Activated naive CD8-positive, alpha-beta T cell treated with anti-CD3 and anti-CD28 coated beads, Interleukin-2, amount 10 ng/mL, durations not matched to agents 7 days and 5 days (primary cell): ENCODE measurements at places on chromosomes 1 and 21. TPM values are rescaled to one million over a fixed set of nuclear protein-coding genes. Genes with fewer than 3 reads are reported as not detected.

DNA sequence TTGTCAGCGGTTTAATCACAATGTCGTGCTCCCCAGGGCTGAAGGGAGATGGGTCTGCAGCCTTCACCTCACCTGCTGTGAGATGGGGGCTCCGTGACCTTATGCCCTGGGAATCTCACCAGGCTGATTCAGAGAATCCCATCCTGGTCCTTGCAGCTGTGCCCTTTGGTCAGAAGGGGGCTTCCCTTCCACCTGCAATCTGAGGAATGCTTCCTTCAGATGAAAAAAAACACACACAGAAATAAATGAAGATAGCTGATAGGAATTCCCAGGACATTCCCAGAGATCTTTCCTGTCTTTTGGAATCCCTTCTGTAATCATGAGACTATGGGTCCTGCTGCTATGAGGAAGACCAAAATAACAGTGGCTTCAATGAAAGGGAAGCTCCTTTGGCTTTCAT lies 127.0 kb upstream of the VAMP3 start:
- no peak for DNase-seq
- no peaks in the 10 kb centered on the region for H3K4me1 ChIP-seq
- H3K27ac ChIP-seq, result no peak overlapping the region
- H3K4me3 ChIP-seq, result no peak overlapping the region
- no peaks in the 10 kb centered on the region for H3K36me3 ChIP-seq

DNA sequence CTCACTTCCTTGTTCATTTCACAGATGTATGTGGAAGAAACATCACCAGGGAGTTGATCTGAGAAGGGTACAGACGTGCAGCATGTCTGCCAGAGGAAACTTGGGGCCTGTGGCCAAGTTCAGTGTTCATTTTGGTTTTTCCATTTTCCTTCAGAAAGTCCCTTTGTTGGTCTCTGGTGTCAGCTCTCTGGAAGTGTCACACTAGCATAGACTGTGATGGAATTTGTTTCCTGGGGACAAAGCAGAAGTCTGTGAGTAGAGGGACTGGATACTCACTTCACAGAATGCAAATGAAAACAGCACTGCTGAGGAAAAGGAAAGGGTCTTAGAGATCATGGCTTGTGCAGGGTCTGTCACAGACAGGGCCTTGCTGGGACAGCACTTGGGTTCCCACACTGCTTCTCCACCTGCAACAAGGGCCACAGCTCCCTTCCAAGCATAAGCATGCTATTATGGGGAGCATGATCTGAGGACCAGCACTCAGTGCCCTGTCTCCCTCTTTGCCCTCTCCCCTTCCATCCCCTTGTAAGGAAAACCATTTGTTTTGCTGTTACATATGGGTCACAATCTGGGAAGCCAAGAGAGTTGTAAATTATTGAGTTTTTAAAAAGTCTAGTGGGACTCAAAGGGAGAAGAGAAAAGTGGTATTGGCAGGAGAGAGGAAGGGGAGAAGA lies 31.4 kb upstream of the CD84 start:
- H3K4me3 ChIP-seq, result no peak overlapping the region
- no peak for DNase-seq
- H3K27ac ChIP-seq, result no peak overlapping the region
- H3K36me3 ChIP-seq, result peaks cover 31% of the 10 kb centered on the region

GRCh38 chr21:32712641-32713040 lies 15.2 kb downstream of the SYNJ1 start:
- DNase-seq, result no peak
- H3K36me3 ChIP-seq, result peaks cover 16% of the 10 kb centered on the region
- H3K4me3 ChIP-seq, result no peak overlapping the region
- no peaks in the 10 kb centered on the region for H3K27me3 ChIP-seq
- H3K27ac ChIP-seq, result no peak overlapping the region

Gene SH3D21
- total RNA-seq, result 26.5 TPM

GRCh38 chr1:219143735-219144134 lies 29.9 kb upstream of the LYPLAL1 start:
- no peaks in the 10 kb centered on the region for H3K36me3 ChIP-seq
- no peak overlapping the region for H3K27ac ChIP-seq
- H3K4me3 ChIP-seq, result no peak overlapping the region
- peaks cover 4% of the 10 kb centered on the region for H3K27me3 ChIP-seq
- no peak for DNase-seq

DNA sequence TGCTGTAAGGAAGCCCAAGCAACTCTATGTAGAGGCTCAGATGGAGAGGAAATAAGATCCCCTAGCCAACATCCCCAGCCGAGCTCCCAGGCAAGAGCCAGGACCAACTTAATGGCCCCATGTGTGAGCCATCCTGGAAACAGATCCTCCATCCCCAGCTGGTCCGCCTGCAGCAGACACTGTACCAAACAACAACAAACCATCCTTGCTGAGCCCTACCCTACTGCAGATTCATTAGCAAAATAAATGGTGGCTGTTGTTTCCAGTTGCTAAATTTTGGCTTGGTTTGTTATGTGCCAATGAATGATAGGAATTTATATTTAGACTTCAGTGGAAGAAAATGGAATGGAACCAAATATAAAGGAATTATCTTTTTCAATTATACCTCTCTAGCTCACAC lies 43.9 kb downstream of the LMX1A start:
- no peak overlapping the region for H3K4me3 ChIP-seq
- DNase-seq, result no peak
- no peaks in the 10 kb centered on the region for H3K4me1 ChIP-seq
- H3K27me3 ChIP-seq, result peaks cover 7% of the 10 kb centered on the region

DNA sequence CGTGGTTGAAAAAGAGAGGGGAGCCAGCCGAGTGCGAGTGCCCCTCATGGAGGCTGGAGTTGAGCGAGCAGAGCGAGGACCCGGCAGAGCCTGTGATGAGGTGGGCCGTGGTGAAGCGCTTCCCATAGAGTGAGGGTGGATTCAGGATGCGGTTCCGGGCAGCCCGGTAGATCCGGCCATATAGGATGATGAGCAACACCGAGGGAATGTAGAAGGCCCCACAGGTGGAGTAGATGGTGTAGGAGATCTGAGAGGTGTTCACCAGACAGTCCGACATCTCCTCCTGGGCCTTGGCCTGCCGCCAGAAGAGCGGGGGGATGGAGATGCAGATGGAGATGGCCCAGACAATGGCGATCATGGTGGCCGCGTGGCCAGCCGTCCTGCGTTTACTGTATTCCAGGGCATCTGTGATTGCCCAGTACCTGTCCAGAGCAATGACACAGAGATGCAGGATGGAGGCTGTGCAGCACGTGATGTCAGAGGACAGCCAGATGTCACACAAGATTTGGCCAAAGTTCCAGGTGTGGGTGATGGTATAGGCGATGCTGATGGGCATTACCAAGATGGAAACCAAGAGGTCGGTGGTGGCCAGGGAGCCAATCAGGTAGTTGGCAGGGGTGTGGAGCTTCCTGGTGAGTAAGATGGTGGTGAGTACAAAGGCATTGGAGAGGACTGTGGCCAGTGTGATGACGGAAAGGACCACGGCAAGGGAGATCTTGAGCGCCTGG lies 23.7 kb downstream of the HTR1D start:
- DNase-seq, result no peak
- H3K4me3 ChIP-seq, result no peak overlapping the region
- H3K27ac ChIP-seq, result no peak overlapping the region
- H3K27me3 ChIP-seq, result peaks cover 12% of the 10 kb centered on the region
- no peaks in the 10 kb centered on the region for H3K36me3 ChIP-seq
